ENCODE measurements at places on chromosomes 13 and 19.

DNA sequence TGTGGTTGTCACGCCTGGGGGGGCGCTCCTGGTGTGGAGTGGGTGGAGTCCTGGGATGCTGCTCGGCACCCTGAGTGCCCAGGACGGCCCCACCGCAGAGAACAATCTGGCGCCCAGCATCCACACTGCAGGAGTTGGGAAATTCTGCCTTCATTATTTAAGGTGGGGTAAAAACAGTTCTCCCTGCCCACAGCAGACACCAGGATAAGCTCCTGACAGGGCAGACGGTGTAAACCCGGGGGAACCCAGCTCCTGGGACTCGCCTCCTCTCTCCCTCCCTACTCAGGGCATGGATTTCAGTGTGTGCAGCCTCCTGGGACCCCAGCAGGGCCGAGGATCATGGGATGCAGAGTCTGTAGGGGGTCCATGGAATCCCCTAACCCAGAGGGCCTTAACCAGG lies 7.7 kb upstream of the WDR18 start:
- DNase-seq: no peak

DNA sequence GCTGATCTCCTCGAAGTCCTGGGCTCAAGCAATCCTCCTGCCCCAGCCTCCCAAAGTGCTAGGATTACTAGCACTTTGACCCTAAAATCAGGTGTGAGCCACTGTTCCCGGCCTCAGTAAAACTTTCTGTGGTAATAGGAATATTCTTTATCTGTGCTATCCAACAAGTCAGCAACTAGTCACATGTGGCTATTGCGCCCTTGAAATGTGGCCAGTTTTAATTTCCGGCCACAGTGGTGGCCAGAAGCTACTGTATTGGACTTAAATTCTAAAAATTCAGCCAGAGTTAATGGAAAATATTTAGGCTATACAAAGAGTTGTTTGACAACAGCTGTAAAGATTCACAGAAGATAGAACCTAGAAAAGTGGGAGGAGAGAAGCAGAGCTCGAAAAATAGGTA lies 30.0 kb downstream of the KEAP1 start:
- DNase-seq: no peak

DNA sequence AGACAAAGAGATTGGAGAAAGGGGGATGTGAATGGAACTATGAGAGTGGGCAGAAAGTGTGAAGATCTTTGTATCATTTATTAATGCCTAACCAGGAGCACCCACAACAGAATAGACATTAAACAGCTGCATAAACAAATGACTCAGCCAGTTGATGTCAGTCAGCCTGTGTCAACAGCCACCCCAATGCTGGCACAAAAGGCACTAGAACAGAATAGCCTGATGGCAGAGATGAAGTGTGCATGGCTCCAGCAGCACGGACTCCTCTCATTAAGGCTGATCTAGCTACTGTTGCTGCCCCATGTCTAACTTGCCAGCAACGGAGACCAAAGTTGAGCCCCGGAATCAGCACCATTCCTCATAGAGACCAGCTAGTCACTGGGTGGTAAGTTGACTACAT lies 7.8 kb downstream of the CPB2 start:
- no peak for DNase-seq

DNA sequence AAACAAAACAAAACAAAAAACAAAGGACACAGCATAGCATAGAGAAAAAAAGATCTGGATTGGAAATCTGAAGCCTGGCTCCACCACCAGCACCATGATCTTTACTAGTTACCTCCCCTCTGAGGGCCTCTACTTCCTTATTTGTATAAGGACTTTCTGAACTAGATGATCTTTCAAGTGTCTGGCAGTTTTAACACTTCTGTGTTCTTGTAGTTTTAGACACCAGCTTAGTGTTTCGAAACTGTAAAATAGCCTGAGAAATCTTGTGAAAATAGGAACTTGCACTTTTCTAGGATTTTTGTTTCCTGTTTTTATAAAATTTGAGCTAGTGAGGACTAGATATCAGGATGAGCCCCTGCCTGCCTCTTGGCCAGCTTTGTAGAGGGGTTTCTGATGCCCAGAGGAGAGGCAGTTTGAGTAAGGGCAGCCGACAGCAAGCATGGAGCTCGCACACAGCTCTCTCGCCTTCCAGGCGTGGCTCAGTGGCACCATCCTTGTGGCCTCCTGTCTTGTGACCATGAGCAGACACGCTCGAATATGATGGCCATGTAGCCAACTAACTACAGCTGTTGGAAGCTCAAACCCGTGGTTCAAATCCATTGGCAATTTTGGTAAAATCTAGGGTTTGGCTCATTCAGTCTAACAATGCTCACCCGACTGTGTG lies 319.0 kb downstream of the KCNRG start:
- DNase-seq: no peak

DNA sequence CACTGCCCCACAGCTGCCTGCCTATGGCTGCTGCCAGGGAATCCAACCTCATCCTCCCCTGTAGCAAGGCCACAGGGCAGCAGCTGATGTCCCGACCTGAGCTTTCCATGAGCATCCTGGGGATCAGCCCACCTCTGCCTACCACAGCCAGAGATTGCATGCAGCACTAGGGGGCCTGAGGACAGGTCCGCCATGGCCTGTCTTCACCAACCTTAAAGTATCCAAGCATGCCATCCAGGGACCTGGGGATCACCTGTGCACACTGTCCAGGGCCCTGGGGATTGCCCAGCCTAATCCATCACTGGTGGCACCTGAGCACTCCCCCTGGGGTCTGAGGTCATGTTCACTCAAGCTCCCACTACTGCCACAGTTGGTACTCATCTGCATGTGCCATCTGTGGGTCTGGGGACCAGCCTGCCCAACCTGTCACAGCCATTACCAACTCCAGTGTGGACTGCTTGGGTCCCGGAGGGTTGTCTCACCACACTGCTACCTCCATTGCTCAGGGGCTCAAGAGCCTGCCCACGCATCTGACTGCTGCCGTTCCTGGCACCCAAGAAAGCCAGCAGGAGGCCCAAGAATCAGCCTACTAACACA lies 53.0 kb downstream of the KCTD15 start:
- DNase-seq: no peak

DNA sequence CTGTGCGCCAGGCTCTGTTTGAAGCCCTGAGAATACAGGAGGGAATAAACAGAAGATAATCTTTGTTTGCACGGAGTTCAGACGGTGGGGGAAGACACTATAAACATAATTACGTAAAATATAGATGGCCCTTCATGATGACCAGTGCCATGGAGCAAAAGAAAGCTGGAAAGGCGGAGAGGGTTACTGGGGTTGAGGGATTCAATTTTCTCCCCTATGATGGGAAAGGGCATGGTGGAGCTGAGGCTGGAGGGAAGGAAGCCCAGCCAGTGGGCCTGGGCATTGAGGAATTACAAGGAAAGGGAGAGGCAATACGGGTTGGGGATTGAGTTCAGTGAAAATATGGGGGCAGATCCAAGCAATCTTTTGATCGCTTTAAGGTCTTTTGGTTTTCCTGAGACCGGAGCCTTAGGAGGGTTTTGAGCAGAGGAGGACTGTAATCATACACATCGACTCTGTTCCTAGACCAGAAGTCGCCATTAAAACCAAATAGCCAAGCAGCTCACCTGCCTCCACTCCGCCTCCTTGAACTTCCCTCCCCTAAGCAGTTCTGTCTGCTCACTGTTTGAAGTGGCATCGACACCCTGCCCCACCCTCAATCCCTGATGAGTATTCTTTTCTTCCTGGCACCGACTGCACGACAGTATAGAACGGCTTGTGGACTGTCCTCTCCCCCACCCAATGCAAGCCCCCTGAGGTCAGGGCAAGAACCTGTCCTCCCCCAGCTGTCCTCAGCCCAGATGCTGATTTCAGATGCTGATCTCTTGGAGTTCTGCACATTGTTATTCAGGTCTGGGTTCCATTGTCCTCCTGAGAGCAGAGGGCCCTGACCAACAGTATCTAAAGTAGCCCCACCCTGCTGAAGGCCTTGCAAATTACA lies 813 bp upstream of the ZNF296 start:
- no peak for DNase-seq

DNA sequence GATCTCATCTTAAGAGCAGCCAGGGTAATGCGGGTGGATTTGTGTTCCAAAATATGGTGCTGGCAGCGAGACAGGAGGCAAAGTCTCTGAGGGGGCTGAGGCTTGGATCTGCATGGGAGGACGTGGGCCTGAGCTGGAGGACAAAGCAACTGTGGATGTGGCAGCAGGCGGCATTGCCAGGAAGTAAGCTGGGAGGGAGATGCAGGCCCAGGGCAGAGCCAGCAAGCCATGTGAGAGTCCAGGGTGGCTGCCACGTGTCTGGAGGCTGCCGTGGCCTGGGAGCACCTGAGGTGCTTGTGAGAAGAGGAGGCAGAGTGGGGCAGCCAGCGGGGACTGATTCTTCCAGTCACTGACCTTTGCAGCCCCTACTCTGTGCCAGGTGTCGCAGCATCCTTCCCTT lies 52.0 kb downstream of the DPF1 start:
- no peak for DNase-seq

DNA sequence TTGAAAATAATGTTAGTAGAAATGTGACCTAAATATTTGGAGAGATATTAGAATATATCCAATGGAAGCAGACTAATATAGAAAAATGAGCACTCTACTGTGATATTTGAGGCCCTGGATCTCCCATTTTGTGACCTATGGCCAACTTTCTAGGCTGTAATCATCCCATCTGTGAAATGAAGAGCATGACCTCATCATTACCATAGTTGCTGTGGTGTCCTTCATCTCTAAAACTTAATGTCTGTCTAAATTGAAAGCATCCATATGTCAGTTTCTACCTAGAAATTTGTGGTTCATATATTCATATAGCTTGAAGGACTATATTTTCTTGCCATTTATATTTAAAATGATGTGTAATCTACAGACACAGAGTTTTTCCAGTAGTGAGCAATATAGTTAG lies 41.6 kb downstream of the PAN3 start:
- DNase-seq: no peak

DNA sequence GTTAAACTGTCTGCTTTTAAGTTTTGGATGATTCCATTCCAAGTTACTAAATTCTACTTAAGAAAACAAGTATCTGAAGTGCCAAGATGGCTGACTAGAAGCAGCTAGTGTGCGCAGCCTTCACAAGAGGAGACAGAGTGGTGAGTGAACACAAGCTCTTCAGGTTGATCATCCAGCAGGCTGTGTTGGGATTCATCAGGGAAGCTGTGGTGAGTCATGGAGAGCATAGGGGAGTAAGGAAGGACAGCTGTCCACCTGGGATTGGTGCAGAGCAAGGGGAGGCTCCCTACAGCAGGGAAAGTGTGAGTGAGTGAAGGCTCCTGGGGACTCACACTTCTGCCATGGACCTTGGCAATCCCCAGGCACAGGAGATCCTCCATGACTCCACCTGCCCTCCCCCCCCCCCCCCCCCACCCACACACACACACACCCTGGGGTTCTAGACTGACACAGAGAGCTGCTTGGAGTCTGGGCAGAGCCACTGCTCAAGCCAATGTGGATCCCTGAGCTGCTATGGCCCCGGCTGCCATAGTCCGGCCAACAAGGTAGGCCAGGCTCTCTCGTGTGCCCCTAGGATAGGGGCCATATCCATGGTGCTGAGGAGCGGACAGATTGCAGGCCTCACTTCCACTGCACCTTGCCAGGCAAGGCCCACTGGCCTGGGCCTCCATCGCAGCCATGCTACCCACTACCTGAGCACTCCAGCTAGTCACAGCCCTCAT lies 23.5 kb downstream of the SLC25A15 start:
- no peak for DNase-seq

DNA sequence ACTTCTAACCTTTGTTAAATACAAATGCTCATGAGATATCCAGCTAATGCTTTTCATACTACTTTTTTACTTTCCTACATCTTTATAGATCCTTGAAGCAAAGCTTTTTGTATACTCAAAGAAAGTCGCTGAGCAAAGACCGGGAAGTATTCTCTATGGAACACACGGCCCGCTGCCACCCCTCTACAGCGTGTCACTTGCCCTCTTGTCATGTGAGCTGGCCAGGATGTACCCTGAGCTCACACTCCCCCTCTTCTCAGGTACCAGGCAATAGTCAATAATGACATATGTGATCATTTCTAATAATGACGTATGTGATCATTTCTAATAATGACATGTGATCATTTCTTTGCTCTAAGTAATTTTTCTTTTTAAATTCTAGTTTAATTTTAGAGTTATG lies 112.9 kb downstream of the ZAR1L start:
- DNase-seq: no peak

DNA sequence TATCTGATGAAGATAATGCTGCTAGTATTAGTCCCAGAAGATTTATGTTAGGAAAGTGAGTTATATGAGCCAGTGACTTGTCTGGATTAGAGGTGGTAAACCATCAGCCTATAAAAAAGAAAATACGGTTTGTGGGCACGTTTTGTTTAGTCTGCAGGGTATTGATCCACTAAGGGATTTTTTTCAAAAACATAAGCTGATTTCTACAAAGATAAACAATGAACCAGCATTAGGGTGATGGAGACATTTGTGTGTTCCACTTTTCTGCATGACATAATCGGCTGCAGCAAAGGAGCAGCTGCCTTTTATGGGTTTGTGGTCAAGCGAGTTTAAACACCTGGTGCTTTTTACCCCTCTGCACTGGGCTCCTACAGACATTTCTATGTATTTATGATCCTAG lies 836.4 kb upstream of the GPC6 start:
- no peak for DNase-seq

DNA sequence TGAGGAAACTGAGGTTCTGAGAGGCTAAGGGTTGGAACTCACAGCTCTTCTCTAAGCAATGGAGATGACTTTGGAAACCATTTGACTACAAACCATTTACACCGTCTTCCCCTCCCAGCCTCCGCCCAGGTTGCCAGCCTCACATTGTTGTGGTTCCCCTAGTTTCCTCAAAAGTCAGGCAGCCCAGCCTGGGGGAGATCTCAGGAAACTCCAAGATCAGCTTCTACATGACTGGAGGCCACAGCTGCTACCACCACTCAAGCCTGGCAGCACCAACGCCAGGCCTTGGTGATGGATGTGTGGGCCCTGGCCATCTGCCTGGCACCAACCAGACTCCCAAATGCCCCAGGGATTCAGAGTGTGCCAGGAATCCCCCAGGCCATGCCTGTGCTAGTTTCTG lies 207.9 kb downstream of the TSHZ3 start:
- no peak for DNase-seq

- no peak for DNase-seq
Measured at GRCh38 chr13:43749503-43749902, 37.3 kb downstream of the ENOX1 start.

GRCh38 chr19:10537668-10538067 lies 6.0 kb upstream of the ATG4D start:
- no peak for DNase-seq

DNA sequence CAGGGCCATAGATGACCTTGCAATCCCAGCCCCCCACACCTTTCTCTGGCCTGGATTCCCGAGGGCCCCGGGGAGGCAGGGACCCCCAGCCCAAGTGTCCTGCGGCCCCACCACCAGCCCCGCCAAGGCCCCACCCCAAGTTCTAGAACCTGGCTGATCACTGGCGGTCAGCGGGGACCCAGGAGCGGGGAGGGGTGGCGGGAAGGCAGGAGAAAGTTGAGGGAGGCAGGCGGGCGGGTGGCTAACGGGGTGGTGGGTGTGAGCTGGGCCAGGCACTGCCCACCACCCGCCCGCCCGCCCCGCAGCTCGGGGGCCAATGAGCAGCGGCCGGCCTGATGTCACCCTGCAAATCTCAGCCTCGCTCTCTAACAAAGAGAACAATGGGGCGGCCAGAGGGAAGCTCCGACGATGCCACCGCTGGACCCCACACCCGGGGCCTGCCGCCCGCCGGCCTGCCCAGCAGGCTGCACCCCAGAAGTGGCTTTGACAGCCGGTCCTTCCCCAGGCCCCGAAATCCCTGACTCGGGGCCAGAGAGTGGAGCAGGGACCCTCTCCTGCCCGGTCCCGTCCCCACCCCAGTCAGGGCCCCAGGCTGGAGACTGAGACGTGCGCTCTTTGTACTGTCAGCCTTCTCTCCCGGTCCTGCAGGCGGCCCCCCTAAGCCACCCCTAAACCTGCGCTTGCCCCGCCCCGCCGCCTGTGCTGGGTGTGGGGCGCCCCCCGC lies 1.6 kb downstream of the MEX3D start:
- no peak for DNase-seq

Data from activated naive CD8-positive, alpha-beta T cell treated with anti-CD3 and anti-CD28 coated beads for 36 hours (primary cell).